Activated T-cell treated with anti-CD3 and anti-CD28 coated beads for 48 hours (primary cell): ENCODE measurements at places on chromosomes 7 and 10.

DNA sequence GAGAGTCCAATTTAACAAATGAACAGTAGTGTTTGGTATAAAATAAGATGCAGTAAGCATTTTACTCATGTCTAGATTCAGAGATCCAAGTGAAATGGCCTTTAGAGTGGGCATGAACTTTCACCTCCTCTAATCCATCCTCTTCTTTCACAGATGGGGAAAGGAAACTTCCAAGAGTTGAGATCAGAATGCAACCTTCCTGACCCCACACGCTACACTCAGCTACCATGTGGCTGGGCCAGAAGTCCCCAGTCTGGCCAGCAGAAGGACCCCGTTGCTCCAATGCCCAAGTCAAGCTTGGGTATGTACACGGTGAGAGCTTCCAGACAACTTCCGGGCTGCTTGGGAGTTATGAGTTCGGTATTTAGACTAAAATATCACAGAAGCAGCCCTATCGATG, 228.0 kb downstream of the ELMO1 start:
- DNase-seq = no peak

GRCh38 chr7:22240904-22241571, 115.9 kb downstream of the RAPGEF5 start:
- DNase-seq = no peak

DNA sequence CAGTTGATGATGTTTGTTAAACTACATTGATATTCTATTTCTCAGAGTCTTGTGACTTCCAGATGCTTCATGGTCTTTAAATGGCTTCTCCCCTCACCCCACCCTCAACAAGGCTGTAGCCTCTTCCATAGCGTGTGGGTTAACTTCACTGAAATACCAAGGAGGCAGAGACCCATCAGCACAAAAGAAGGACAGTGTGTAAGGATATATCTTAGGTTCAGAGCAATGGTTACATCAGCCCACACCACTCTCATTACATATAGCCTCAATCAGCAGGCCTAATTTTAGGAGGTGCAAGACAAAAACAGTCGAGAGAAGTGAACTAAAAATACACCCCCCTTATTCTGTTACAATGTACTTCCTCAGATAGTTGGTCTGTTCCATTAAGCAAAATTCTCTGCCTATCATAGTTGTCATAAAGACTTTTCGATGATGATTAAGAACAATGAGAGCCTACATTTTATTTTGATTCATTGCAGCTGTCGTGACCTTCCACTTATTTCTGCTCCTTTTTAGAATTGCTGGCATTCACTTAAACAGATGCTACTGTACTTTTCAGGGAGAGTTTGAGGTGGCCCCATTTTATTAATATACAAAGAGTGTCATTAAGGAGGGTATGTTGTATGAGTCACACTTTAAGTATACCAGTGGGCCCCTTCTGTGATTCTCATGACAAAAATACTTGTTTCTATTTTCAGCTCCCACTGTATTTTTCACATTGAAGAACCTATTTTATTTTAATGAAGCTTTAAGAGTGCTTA, 52.1 kb downstream of the WIPF3 start:
- DNase-seq = no peak

GRCh38 chr7:16697507-16698199, 51.7 kb downstream of the BZW2 start:
- DNase-seq = no peak

DNA sequence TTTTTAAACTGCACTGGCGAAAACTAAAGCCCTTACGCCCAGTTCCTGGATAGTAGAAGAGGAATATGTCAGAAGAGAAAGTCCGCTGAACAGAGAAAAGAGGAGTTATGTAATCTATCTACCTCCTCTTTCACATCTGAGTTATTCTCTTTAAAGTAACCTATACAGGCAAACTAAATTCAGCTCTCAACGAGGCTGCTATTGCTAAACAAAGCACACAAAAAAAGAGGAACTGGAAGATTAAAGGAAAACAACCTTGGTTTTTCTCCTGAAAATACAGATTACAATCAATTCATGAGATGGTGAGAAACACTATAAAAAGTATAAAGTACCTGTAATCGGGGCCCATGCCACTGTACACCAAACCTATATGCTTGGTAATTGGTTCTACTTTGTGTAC, 5.8 kb downstream of the PSMA2 start:
- no peak for DNase-seq

- DNase-seq = no peak
Observed at GRCh38 chr10:785089-785860, 95.8 kb upstream of the DIP2C start.

DNA sequence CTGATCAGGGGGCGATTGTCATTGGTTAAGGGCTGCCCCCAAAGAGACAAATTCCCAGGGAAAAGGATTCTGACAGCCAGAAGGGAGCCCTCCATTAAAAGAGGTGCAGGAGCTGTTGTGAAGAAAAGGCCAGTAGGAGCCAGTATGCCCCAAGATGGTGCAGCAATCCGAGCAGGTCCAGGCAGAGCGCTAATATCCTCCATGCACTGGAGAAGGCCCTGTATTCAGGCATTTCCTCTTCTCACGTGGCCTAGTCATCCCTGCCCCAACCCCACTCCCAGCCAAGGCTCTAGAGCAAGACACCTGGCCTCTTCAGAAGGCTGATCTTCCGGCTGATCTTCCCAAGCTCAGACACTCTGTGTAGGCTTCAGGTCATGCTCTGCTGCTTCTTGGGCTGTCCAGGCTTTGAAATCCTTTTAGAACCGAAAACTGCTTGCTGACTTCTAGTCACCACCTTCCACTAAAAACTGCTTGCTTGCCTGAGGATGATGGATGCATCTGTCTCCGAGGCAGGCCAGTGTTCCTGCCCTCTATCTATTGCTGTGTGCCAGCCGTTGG, 77.4 kb downstream of the CYP26A1 start:
- DNase-seq = no peak

GRCh38 chr10:76991621-76992020, 646.0 kb downstream of the KCNMA1 start:
- no peak for DNase-seq

- DNase-seq = no peak
Observed at GRCh38 chr7:106915873-106916272, 50.8 kb downstream of the PIK3CG start.

GRCh38 chr10:30686708-30687107, 57.2 kb upstream of the LYZL2 start:
- DNase-seq = no peak

DNA sequence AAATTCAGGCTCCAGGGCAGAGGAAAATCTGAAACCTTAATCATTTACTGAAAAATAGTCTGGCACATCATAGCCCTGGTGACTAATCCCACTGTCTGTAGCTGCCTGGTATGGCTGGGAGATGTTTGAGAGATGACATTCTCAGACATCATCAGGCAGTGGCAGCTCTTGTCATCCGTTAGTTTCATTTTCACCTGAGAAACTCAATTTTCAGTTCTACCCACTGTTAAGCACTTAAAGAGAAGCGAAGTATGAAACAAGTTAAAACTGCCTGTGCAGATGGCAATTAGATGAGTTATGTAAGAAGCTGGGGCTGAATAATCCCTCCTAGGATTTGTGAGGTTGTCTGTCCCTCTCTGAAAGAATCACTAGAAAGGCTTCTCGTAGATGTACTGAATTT, 150.2 kb downstream of the NSUN6 start:
- no peak for DNase-seq
